Activated CD8-positive, alpha-beta memory T cell treated with anti-CD3 and anti-CD28 coated beads, Interleukin-2, amount 10 ng/mL, durations not matched to agents 7 days and 5 days (primary cell): ENCODE measurements at places on chromosomes 11 and 22.
A peak's percentile ranks its signal among the peaks of the same experiment; 100 is the strongest.

DNA sequence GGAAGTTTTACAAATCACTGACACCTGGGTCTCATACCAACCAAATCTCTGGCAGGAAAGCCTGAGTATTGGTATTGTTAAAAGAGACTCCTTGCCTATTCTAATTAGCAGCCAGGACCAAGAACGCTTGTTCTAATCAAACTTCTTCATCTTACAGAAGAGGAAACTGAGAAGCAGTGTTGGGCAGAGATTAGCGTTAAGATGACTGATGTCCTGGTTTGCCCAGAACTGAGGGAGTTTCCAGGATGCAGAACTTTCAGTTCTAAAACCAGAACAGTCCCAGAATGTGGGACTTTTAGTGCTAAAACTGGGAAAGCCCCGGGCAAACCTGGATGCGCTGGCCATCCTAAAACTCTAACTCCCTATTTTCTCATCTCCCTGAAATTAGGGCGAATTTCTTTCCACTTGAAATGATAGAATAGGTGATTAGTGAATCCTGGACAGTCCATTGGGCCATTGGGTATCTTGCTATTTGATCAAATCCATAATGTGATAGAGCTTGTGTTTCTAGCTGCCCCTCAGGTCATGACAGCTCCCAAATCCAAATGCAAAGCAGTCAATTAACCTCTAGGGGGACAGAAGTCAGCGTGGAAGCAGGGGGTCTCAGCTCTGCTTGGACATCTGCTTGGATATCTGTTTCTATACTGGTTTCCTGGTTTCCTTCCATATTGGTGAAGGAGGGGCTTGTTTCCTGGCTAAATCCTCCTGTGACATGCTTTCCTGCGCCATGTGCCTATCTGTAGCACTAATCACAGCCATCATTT lies 16.0 kb upstream of the TMPRSS13 start:
- no peaks in the 10 kb centered on the region for H3K27me3 ChIP-seq
- no peak for DNase-seq
- no peak overlapping the region for H3K4me3 ChIP-seq
- no peak overlapping the region for H3K27ac ChIP-seq
- H3K36me3 ChIP-seq: peaks cover 9% of the 10 kb centered on the region
- H3K4me1 ChIP-seq: peaks cover 82% of the 10 kb centered on the region

- no peaks in the 10 kb centered on the region for H3K36me3 ChIP-seq
- DNase-seq: no peak
- no peak overlapping the region for H3K4me3 ChIP-seq
- no peaks in the 10 kb centered on the region for H3K27me3 ChIP-seq
- H3K27ac ChIP-seq: no peak overlapping the region
Observed at GRCh38 chr11:105312266-105312665, 172.7 kb upstream of the CARD18 start.

- H3K4me3 ChIP-seq: no peak overlapping the region
- no peak overlapping the region for H3K27ac ChIP-seq
- peaks cover 28% of the 10 kb centered on the region for H3K4me1 ChIP-seq
- H3K36me3 ChIP-seq: no peaks in the 10 kb centered on the region
Observed at GRCh38 chr11:62905927-62906531, 15.1 kb downstream of the CHRM1 start.

DNA sequence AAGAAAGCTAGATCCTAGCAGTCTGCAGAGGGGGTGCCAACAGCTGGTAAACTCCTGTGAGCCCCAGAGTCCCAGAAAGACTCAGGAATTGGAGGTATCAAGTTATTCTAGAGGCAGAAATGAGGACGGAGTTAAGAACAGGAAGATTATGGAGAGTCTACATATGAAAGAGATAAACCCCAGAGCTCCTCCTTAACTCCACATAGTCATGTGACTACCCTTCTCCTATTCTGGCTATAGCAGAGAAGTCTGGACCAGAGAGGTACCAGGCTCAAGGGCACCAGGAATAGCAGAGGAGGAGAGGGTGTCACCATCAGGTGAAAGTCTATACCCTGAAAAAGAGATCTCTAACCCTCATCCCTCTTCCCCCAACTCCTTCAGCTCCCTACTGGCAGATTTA lies 29.6 kb downstream of the SCUBE2 start:
- H3K27ac ChIP-seq: no peak overlapping the region
- peaks cover 65% of the 10 kb centered on the region for H3K27me3 ChIP-seq
- peaks cover 11% of the 10 kb centered on the region for H3K4me1 ChIP-seq
- no peak overlapping the region for H3K4me3 ChIP-seq
- H3K36me3 ChIP-seq: no peaks in the 10 kb centered on the region

DNA sequence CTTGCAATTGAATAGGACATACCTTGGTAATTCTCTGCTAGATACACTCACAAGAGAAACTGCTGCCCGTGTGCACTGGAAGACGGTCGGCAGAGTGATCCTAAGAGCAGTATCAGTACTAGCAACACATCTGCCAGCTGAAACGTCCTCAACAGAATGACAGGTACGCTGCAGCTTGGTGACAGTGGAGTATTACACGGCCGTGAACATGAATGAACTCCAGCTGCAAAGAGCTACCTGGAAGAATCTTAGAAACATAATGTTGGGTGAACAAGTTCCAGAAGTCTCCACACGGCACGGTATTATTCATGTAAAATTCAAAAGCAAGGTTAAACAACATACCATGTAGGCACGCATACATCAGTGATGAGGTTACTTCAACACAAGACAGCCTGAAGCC lies 44.4 kb downstream of the TPCN2 start:
- H3K27me3 ChIP-seq: no peaks in the 10 kb centered on the region
- peaks cover 15% of the 10 kb centered on the region for H3K36me3 ChIP-seq
- no peak for DNase-seq
- peaks cover 9% of the 10 kb centered on the region for H3K4me1 ChIP-seq
- no peak overlapping the region for H3K4me3 ChIP-seq

DNA sequence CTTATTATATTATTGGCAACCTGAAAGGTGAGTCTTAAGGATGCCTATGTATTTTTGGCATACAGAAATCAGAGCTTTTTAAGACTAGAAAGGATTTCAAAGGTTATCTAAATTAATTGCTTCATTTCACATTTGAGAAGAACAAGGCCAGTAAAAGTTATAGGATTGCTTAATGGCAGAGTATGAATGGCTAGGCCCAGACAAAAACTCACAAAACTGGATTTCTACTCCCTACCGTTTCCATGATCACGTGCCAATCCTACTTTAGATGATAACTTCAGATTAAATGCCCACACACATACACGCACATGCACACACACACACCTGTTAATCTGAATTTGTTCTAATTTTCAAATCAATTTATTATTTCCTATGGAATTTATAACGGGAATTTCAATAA lies 1.8 kb upstream of the PDE3B start:
- DNase-seq: no peak
- peaks cover 46% of the 10 kb centered on the region for H3K36me3 ChIP-seq
- H3K27me3 ChIP-seq: no peaks in the 10 kb centered on the region
- H3K4me1 ChIP-seq: peaks cover 51% of the 10 kb centered on the region
- H3K4me3 ChIP-seq: peak overlapping the region; percentile 85

GRCh38 chr22:43171607-43172006 lies 15.3 kb downstream of the TTLL12 start:
- peaks cover 20% of the 10 kb centered on the region for H3K4me1 ChIP-seq
- H3K27ac ChIP-seq: no peak overlapping the region
- no peak overlapping the region for H3K4me3 ChIP-seq
- H3K27me3 ChIP-seq: no peaks in the 10 kb centered on the region

DNA sequence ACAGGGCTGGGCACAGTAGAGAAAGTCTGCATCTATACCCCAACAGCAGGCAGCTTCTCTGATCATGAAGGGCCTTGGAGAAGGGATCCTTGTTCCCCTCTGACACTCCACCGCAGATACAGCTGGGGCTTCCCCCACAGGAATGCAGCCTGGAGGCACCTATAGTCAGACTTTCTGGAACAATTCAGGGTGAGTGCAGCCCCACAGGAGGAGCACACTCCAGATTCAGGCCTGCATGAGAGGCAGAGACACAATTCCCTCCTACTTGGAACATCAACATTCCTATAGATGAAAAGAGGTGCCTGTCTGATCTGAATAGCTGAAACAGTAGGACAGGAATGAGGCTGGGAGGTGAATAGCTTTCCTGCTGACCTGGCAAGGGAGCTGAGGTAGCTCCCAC lies 1298.0 kb upstream of the CNTN5 start:
- H3K4me1 ChIP-seq: no peaks in the 10 kb centered on the region
- no peak overlapping the region for H3K27ac ChIP-seq
- H3K36me3 ChIP-seq: no peaks in the 10 kb centered on the region
- no peaks in the 10 kb centered on the region for H3K27me3 ChIP-seq
- no peak for DNase-seq

DNA sequence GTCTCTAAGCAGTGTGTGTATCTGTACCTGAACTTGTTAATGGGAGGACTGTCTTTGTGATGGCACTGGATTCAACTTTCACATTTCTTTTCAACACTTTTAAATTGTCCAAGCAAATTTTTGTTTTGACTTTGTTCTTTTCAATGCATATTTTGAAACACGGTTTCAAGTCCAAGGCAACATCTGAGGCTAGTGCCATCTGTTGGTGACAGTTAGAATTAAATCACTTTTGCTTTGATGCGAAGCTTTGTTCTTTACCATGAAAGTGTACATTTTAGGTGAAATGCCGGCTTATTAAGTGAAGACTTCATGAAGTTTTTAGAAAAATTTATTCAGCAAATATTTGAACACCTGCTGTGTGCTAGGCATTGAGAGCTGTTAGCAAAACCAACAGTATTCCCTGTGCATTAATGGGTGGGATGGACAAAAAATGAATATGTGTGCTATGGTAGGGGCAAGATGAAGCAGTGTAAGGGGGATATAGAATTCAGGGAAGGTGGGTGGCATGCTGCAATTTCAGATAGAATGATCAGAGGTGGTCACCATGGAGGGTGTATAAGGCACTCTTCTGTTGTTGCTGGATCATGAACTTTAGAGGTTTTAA lies 70.2 kb downstream of the DDX10 start:
- no peaks in the 10 kb centered on the region for H3K27me3 ChIP-seq
- DNase-seq: no peak
- H3K27ac ChIP-seq: peak overlapping the region; percentile 49
- no peak overlapping the region for H3K4me3 ChIP-seq
- H3K4me1 ChIP-seq: peaks cover 30% of the 10 kb centered on the region
